ENCODE measurements at places on chromosomes 7 and 10. TPM values are rescaled to one million over a fixed set of nuclear protein-coding genes. Genes with fewer than 3 reads are reported as not detected.

DNA sequence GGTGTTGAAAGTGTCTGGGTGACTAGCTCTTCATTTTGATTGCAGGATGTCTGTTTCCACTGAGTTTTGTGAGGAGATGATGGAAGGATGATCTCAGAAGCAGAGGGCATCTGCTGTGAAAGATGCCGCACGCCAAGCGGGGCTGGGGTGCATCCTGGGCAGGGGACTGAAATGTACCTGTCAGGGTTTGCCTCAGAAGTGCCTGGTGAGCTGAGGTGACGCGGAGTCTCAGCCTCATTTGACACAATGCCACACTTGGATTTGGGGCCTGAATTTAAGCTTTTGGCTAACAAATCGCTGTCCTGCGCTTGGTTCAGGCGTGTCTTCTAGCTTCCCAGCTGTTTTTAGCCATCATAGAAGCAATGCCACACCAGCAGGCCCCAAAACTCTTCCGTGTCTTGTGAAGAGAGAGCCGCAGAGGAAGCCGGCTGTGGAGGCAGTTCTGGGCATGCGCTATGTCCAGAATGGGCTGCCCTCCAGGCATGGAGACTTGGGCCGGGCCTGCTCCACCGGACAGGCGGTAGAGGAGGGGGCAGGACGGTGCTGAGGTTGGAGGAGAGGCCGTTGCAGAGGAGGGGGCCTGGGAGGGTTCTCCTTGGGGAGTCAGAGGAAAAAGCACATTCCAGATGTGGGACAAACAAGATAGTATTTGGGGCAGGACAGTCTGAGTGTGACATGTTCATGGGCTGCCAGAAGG, 31.2 kb downstream of the WDR86 start:
- DNase-seq = no peak

DNA sequence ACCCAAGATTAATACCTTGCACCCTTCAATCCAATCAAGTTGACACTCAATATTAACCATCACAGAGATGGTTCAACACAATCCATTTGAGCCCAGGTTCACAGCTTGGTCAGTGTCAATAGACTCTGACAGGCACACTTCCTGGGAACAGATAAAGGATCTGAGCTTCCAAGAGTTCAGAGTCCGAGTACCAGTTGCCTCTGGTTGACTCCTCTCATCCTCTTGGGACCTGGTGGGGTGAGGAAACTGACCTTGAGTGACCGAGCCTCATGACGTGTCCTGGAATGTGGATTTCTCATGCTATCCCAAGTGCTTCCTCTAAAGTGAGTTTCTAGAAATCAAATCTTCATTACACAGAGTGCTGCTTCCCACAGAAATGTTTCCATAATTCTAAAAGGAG, 162.0 kb downstream of the CYP26A1 start:
- peak; percentile 72 for DNase-seq

- no peak for DNase-seq
These were observed 8.0 kb upstream of the CCDC71L start for GRCh38 chr7:106668861-106669524.

The CFTR gene
- total RNA-seq = not detected
